ENCODE measurements at places on chromosomes 13 and 19.

GRCh38 chr19:1183543-1184172 lies 9.6 kb upstream of the SBNO2 start:
- peak; percentile 48 for DNase-seq

DNA sequence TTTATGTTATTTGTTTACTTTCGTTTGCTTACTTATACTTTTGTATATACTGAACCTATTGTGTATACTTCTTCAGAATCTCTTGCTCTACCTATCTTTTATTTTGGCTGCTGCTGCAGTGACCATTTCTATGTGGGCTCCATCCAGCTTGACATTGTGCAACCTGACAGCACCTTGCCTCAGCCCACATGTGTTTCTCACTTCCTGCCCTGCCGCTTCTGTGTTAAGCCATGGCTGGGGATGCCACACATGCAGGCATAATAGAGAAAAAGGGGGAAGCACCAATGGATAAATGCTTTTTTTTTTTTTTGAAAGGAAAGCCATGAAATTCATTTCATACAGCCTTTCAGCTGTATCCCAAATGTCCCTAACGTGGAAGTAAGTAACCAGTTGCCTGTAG lies 147.6 kb downstream of the RBM26 start:
- no peak for DNase-seq

DNA sequence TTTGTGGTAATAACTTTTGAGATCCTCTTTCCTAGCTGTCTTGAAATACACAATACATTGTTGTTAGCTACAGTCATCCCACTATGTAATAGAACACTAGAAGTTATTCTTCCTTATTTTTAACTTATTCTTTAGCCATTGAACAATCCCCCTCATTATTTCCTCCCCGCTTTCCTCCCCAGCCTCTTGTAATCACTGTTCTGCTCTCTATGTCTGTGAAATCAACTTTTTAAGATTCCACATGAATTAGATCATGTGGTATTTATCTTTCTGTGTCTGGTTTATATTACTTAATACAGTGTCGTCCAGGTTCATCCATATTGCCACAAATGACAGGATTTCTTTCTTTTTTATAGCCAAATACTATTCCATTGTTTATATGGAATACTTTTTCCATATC lies 72.9 kb downstream of the SLC10A2 start:
- DNase-seq, result no peak

DNA sequence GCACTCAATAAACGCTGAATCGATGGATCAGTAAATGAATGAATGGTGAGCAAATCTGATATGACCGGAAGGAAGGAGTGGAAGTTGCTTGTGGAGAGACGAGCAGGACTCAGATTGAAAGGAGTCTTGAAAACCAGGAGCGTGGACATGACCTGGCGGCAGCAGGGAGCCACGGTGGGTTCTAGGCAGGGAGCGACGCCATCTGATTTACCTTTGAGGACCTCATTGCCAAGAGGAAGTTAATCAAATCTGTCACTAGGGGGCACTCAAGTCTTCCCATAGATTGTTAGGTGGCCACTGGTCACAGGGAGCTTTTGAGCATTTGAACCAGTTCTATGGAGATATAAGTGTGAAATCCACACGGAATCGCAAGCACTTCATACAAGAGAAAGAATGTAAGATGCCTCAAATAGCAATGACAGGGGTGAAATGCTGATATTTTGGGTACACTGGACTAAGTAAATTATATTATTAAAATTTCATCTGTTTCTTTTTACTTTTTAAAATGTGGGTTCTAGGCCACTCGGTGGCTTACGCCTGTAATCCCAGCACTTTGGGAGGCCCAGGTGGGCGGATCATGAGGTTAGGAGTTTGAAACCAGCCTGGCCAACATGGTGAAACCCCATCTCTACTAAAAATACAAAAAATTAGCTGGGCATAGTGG lies 9.2 kb upstream of the FBN3 start:
- peak; percentile 43 for DNase-seq

GRCh38 chr19:663682-664117 lies 686 bp upstream of the RNF126 start:
- no peak for DNase-seq

- no peak for DNase-seq
Observed at GRCh38 chr13:66424422-66424821, 805.7 kb downstream of the PCDH9 start.

- DNase-seq, result peak; percentile 47
Observed at GRCh38 chr13:98570929-98571372, 6.0 kb downstream of the STK24 start.

DNA sequence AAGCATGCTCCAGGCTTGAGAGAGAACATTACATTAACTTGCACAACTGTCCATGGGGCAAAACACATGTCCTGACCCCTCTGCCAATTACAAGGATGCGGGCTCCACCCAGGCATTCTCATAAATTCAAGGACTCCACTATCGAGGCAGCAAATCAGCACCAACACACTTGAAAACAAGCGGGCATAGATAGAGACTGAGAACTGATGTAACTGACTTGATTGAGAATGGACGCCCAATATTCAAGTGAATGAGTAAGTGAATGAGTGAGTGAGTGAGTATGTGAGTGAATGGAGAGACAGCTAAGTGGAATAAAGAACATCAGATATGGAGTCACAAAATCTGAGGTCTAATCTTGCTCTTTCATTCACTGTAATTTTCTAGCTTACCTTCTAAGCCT lies 75.0 kb upstream of the VSTM2B start:
- no peak for DNase-seq

DNA sequence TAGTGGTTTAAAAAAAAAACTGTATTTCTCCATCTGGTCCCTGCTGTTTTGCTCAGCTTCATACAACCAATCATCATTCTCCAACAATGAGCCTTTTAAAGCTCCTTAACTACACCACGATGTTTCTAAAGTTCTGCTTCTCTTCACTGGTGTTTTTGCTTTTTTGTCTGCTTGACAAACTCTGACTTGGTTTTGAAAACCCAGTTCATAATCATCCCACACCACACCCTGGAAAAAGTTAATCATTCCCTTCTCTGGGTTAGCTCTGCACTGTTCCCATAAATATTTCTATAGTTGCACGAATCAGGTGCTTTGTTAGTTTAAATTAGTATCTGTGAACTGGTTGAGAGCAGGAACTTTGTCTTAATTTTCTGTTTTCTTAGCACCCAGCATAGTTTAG lies 217.1 kb downstream of the ENOX1 start:
- no peak for DNase-seq

GRCh38 chr13:38328699-38329098 lies 21.0 kb upstream of the UFM1 start:
- no peak for DNase-seq

DNA sequence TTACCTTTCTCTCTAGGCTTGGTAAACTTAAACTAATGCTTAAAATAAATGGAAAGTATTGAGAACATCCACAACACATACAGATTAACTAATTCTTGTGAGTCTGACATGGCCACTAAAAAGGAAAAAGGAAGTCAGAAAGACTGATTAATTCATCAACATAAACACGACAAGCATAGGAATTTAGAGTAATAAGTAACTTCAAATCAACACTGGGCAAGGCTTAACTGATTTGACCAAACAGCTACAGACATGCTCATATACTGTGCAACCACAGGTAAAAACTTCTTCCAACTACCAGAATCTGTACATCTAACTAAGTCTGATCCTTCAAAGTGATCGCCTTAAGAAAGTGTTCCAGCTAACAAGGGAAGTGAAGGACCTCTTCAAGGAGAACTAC lies 20.5 kb downstream of the UGGT2 start:
- DNase-seq, result no peak

DNA sequence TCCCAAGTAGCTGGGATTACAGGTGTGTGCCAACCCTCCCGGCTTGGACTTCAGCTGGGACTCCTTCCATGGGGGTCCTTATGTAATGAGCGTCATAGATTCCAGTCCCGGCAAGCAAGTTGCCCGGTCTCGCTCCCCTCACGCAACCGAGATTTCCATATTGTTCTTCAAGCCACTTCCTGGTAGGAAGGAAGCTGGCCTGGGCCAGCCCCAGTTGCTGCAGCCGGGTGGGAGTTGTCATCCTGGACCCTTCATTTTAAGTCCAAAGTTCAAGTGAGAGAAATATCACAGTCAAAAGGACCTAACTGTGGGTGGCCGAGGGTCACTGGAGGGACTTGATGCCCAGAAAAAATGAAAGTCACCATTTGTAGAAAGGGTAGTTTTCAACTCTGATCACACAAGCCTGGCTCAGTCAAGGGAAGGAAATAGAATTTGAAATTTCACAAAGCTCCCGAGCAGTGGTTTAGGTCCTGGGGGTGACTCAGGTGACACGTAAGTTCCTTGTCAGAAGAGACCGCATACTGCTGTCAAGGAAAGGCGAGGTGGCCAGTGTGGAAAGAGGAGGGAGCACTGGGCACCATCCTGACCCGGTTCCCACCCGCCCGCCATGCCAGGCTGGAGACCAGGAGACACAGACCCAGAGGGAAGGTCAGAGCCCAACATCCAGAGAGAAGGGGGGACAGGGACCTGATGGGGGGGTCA lies 5.3 kb downstream of the FGF21 start:
- no peak for DNase-seq

- peak; percentile 25 for DNase-seq
Observed at GRCh38 chr13:32938907-32939306, 77.3 kb upstream of the KL start.

GRCh38 chr19:47109177-47109540 lies 4.4 kb downstream of the ZC3H4 start:
- no peak for DNase-seq

DNA sequence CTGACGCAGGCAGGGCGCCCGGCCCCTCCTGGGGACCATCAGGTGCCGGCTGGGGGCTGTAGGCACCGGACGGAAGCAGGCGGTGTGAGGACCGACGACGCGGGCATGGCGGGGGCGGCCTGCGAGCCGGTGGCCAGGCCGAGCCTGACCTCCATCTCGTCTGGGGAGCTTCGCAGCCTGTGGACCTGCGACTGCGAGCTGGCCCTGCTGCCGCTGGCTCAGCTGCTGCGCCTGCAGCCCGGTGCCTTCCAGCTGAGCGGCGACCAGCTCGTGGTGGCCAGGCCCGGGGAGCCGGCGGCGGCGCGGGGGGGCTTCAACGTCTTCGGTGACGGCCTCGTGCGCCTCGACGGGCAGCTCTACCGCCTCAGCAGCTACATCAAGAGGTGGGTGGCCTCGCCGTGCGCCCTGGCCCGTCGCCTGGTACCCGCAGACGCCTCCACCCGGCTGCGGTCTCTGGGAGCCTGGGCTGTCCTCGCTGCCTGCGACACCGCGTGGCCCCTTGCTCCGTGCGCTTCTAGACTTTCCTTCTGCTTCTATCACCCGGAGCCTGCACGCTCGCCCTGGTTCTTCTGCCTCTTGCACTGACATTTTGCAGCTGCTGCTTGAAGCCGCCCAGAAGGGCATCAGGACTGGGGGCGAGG lies 460 bp downstream of the MEDAG start:
- no peak for DNase-seq

DNA sequence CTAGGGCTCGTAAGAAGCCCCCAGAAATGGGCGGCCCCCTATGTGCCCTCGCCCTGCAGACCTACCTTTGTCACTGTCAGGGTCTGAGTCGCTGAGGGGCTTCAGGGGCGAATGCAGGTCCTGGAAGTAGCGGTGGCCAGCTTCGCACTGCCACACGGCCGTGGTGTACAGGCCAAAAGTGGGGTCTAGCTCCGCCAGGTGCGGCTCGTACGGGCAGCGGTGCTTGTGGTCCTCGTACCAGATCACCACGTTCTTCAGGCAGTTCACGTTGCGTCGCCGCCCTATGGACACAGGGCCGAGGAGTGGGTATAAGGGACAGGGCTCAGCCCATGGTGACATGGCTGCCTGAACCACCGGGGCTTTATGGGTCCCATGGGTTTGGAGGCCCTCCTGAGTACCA lies 9.8 kb downstream of the ZNF653 start:
- DNase-seq, result no peak

DNA sequence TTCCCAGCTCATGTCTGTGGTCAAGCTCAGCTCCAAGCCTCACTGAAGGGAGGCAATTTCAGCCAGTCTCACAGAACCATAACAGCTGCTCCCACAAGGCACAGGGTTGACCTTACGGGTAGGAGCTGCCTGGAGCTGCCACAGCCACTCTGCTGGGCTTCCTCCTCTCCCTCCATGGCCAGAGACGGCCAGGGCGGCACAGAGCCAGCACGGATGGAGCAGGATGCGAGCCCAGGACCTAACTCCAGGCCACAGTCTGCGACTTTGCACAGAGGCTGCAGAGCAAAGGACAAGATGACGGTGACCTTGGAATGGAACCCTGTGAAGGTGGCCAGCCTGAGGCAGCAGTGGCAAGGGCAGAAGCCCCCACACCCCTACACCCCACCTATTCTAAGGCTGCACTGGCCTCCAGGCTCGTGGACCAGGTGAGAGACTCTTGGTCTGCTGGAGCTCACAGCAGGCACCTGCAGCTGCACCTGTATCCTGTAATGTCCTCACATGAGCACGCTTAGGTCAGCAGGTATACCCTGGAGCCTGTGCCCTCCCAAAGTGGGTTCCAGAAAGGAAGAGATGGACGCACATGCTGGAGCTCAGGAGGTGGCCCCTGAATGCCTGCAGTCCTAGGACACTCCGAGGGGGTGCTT lies 29.6 kb downstream of the ADPRHL1 start:
- DNase-seq, result no peak

- DNase-seq, result no peak
Observed at GRCh38 chr13:33123066-33123859, 107.0 kb downstream of the KL start.

- DNase-seq, result peak; percentile 13
Observed at GRCh38 chr13:60351326-60351725, 45.7 kb upstream of the TDRD3 start.

DNA sequence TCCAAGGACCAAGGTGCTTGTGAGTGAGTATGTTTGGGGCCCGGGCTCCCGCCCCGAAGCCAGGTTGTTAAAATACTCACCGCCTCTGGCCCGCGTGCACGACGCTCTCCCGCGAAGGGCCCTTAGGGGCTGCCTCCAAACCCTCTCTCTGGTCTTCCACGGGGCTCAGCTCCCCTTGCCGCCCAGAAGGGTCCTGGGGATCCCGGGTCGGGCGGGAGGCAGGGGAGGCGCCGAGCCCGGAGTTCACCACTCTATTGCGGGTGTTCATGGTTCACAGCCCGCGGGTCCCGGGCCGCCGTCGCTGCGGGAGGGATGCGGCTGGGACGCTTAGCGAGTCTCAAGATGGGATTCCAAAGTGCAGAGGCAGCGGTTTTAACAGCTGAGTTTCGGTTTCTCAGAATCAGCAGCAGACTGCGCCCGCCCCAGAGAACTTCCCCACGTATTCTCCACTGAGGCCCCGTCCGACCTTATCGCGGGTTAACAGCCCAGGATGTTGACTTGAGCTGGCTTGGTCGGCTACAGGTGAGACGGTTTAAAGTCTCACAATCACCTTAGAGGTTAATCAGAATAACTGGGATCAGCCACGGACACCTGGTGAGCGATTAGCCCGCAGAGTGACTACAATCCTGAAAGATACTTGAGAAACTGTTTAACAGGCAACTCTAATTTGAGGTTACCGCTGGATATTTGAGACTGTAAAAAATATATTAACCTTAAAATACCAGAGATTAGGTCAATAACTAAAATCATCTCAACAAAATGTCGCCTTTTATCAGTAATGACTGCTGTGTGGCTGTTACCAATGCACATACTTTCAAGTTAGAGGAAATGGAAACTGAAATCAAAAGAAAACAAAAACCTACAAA lies at the start of gene EPSTI1:
Gene EPSTI1, minus strand, starts transcription at position 344 of the 866 bp plus-strand sequence. Its CDS starts 76 bp downstream, at position 268.
- DNase-seq, result peak; percentile 70

- no peak for DNase-seq
Observed at GRCh38 chr13:100675661-100676129, 1.1 kb upstream of the TMTC4 start.

GRCh38 chr19:56314018-56314380 lies 640 bp downstream of the ZSCAN5A start:
- no peak for DNase-seq

- DNase-seq, result no peak
Observed at GRCh38 chr13:30016398-30016797, 166.0 kb upstream of the UBL3 start.

GRCh38 chr19:33410915-33411401 lies 37.4 kb downstream of the CEBPG start:
- DNase-seq, result no peak

All from MG63 (cell line).